ENCODE measurements at places on chromosomes 6 and 20. TPM values are rescaled to one million over a fixed set of nuclear protein-coding genes. Genes with fewer than 3 reads are reported as not detected.

The DEFB125 gene
- not detected for total RNA-seq

GRCh38 chr20:10970109-10970508 is 296.3 kb upstream of the JAG1 start:
- DNase-seq = no peak

The RIMS4 gene
- total RNA-seq = not detected

DNA sequence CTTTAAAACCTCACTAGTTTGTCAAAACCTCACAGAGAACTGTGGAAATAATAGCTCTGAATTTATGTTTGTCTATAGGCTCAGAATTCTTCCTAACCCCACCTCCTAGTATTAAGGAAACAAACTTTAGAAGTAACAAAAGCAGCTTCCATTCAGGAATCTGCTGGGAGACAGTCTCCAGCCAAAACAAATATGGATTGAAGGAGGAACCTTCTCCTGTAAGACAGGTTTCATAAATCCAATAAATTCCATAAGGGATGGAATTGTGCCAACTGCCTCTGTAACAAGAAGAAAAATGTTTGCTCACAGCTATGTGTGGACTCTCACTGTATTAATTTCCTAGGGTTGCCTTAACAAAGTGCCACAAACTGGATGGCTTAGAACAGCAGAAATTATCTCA is 7.5 kb downstream of the SYCP2 start:
- peak; percentile 29 for DNase-seq

DNA sequence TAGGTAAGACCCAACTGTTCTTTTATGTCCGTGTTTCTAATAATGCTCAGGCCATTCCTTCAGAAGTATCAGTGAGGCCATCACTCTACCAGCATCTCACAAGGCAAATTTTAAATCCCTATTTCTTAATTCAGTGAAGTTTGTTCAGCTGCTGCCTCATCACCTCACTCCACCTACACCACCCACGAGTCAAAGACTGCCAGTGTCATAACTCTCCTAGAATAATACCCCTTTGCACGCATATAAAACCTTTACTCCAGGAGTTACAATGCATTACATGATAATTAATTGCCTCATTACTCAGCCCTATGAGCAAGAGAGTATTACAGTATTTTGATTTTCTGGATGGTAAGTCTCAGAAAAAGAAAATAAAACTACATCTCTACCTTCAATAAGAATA is 793.6 kb downstream of the TFAP2A start:
- no peak for DNase-seq
